Esophagus squamous epithelium (tissue), 5 donors: ENCODE measurements at places on chromosomes 7 and 10.

GRCh38 chr10:21340331-21340730, 185.2 kb downstream of the SKIDA1 start:
- no peak for DNase-seq

GRCh38 chr10:120420421-120420820, 36.6 kb upstream of the PLPP4 start:
- DNase-seq: no peak

GRCh38 chr7:136142583-136142982, 165.4 kb upstream of the MTPN start:
- DNase-seq: no peak

DNA sequence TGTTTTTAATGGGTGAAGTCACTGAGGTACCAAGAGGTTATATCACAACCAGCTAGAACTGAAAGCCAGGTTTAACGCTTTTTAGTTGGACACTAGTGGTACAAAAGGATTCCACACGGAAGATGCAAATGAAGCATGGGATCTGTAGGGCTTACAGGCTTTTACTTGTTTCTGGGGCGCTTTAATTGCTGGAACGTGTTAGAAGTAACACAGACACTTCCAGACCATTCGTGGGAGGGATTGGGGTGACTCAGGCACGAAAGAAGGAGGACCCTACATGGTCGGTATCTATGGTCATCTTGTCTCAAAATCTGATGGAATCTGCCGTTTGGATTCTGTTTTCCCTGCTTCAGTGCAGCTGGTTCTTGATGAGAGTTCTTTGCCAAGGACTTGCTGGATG, 1.0 kb downstream of the YKT6 start:
- DNase-seq: no peak

DNA sequence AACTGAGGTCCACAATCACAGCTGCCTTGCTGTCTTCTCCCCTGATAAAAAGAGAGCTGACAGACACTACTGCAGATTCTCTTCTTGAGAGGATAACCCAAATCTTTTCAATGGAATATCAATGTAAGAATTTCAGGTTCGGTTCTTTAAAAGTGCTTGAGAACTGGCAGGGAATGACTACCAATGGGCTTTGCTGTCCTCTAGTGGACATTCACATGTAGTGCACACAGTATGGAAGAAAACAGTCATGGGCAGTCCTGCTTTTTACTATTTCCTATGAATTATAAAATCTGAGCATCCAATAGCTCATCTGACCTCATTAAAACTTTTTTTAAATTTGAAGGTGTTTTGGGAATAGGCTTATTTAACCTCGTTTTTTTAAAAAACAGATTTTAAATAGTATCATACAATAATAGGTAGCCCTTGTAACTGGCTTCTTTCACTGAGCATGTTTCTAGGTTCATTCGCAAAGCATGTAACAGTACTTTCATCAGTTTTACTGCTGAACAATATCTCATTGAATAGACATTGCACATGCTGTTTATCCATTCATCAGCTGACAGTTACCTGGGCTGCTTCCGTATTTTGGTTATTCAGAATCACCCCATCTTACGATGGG, 18.3 kb downstream of the FZD9 start:
- no peak for DNase-seq

DNA sequence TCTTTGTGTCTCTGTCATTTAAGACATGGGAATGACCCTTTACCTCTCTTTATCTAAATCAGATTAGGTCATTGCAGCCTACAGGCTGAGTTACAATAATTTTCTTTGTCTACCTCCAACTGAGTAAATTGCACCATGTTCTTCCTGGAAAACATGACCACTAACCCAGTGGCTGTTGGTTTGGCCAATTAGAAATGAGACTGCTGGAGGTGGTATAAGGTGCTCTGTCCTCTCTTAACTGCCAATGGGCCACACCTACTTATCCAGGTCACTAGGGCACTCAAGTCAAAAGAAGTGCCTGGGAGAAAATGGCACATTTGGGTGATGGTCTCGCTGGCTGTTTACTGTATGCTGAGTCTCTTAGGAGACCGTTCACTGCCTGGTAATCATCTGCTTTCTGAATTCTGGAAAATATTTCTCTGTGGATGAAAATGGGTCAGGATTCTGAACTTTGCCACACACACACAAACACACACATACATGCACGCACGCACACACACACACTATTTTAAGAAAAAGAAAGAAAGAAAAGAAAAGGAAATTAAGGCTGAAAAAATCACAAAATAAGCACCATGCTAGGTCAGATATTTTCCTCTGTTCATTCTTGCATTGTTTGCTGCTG, 16.4 kb downstream of the STAMBPL1 start:
- no peak for DNase-seq

DNA sequence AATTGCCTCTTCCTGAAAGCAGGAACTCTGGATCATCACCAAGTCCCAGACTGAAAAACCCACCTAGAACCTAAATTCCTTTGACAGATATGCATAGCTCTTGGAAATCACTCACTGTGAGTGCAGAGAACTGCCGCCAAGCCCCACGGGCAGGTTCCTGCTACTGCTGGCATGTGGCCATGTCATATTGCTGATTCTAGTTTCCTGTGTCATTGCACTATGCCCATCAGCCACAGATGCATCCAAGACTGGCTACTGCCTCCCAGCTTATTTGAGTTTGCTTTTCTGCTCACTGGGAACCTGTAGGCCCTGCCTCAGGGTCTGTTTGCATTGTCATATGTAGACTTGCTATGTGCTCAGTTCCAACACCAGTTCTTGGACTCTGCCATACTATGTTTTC, 786.0 kb downstream of the GRID1 start:
- no peak for DNase-seq

DNA sequence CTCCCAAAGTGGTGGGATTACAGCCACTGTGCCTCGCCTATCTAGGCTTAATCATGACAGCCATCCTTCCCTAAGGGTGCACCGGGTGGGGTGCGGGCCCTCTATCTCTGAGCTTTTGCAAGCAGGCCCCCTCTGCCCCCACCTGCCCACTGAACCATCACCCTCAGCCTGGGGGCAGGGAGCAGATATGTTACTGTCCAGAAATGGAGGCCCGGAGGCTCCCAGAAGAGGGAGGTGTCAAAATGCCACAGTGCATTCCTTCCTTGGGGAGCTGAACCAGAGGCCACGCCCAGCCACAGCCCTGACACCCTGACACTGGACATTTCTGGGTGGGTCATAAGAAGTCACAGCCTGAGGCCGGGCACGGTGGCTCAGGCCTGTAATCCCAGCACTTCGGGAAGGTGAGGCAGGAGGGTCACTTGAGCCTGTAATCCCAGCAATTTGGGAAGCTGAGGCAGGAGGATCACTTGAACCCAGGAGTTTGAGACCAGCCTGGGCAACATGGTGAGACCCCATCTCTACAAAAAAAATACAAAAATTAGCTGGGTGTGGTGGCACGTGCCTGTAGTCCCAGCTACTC, 129.8 kb upstream of the TNRC18 start:
- DNase-seq: no peak

GRCh38 chr10:91616137-91616536, 16.7 kb downstream of the PPP1R3C start:
- DNase-seq: no peak

- no peak for DNase-seq
Observed at GRCh38 chr7:139597028-139597427, 73.5 kb downstream of the CLEC2L start.

GRCh38 chr7:123820864-123821263, 24.1 kb upstream of the HYAL4 start:
- no peak for DNase-seq

GRCh38 chr7:134553976-134554375, 5.1 kb downstream of the AKR1B15 start:
- no peak for DNase-seq

DNA sequence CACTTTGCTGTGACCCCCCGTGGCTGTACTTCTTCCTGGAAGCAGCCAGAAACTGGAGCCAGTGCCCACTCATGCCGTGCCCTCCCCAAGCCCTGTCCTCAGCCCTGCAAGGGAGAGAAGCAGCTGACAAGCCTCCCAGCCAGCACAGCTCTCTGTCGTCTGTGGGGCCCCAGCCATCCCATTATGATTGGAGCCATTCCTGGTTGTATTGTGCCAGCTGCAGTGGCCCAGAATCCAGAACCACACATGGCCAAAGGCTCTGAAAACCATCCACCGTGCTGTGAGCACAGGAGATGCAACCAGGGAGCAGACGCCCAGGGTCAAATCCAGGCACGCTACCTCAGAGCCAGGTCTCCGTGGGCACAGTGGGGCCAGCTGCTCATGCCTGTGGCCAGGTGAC, 18.7 kb downstream of the GRID2IP start:
- DNase-seq: no peak

DNA sequence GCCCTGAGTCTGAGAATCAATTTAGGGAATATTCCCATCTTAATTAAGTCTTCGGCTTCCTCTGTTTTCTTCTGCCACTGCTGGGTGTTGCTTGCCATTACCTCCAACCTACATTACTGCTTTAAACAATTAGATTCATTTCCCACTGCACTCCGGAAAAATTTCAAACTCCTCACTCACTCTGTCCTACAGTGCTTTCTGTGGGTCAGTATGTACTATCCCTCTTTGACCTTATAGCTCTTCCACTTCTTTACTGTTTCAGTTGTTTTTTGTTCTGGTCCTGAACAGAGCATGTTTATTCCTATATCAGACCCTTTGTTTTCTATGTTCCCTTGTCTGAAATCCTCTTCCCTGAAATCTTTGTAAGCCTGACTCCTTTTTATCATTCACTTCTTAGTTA, 160.6 kb downstream of the MAGI2 start:
- DNase-seq: no peak

- no peak for DNase-seq
Observed at GRCh38 chr7:89500084-89500483, 654.2 kb upstream of the STEAP1 start.

DNA sequence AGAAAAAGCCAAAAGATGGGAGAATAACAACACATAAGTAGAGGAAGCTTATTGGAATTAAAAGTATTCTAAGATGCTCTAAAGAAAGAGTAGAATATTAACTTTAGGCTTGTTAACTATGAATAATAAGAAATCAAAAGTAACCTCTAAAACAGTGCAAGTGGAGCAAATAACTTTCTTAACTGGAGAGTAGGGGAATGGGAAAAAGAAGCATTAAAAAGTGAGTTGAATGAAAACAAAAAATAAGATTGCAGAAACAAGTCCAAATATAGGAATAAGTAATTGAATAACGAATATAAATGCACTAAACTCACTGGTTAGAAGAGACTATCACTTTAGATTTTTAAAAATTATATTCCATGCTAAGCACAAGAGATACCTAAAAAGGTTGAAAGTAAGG, 63.9 kb downstream of the HECTD2 start:
- no peak for DNase-seq

DNA sequence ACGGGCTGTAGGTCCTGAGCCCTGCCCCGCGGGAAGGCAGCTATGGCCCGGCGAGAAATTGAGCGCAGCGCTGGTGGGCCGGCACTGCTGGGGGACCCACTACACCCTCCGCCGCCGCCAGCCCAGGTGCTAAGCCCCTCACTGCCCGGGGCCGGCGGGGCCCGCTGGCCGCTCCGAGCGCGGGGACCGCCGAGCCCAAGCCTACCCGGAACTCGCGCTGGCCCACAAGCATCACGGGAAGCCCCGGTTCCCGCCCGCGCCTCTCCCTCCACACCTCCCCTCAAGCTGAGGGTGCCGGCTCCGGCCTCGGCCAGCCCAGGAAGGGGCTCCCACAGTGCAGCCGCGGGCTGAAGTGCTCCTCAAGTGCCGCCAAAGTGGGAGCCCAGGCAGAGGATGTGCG, 5.5 kb upstream of the CACUL1 start:
- no peak for DNase-seq

DNA sequence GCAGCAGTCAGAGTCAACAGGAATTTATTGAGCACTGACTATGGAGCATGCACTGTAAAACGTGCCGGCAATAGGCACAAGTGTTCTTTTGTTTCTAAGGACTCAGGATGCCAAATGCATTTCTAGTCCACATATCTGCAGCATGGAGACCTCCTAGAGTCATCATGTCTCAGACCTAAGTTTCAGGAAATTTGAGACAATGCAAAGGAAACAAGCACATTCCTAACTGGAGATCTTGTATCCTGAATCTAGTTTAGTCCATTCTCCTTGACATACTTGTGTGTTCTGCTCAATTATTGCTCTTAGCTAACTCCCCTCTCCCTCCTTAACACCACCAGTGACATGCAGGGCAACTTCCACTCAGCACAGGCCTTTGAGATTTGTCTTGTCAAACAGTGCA, 173.2 kb downstream of the ZNF438 start:
- no peak for DNase-seq

- no peak for DNase-seq
Observed at GRCh38 chr10:132407243-132407746, 10.3 kb downstream of the PWWP2B start.

DNA sequence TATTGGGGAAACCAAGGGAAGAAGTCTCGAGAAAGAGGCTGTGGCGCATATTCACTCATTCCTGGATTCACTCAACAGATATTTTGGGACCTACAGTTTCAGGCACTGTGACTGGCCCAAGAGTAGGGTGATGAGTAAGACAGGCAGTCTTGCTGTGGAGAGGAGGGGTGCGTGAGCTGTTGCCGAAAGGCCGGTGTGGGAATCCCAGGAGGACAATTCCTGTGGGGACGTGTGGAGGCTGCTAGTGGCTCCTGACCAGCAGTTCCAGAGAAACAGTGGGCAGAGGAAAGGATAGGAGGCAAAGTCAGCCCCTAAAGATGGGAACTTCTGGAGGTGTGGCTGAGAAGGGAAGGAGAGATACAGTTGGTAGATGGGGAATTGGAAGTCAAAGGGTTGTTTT, 59.3 kb upstream of the GRB10 start:
- DNase-seq: no peak

DNA sequence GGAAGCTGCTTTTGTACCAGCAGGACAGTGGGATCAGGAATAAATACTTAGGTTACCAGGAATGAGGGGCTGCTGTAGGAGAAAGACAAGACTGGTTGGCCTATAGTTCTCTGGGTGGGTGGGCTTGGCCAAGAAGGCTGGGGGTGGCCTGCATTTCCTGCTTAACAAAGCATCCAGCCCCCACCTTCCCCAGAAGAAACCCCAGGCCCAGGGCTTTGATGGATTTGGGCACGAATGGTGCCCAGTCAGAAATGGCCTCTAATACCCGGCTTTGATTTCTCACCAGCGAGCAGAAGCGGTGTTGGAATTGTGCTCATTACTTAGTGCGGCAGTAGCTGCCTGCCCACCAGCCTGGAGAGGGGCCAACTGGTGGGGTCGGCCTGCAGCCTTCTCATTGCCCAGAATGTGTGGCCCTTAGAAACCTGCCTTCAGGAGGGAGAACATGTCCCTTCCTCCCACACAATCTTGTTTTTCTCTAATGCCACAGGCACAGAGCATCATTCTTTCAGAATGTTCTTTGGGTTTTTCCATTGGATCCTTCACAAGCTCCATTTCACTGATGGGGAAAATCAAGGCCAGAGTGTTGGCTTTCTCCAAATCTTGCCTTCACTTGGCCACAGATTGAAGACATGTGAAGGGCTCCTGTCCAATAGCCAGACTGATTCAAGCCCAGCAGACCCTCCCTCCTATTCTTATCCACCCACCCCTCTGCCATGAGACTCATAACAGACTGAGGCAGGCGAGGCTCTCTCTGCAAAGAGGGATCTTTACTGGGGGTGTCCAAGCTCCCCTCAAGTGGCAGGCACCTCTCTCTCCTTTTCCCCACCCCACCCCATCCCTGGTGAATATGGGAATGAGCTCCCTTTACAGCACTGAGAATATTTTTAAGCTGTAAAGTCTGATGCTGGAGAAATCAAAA, 2.5 kb downstream of the UNC5B start:
- DNase-seq: no peak

- DNase-seq: no peak
Observed at GRCh38 chr7:101662447-101662998, 33.4 kb upstream of the MYL10 start.

- DNase-seq: no peak
Observed at GRCh38 chr10:75971402-75972211, 540.2 kb downstream of the LRMDA start.
